Muscle of leg (tissue), 16 donors: ENCODE measurements at places on chromosomes 6 and 20. TPM values are rescaled to one million over a fixed set of nuclear protein-coding genes. Genes with fewer than 3 reads are reported as not detected.

Gene CCN2
- 16.0 TPM for total RNA-seq

Gene SIM1
- total RNA-seq = 2.4 TPM

Gene TGIF2
- total RNA-seq = 18.0 TPM

Gene COL19A1
- total RNA-seq = 4.8 TPM

Gene PHACTR3
- total RNA-seq = 7.0 TPM

- H3K27ac ChIP-seq = no peak overlapping the region
- no peak for DNase-seq
- no peak overlapping the region for H3K4me3 ChIP-seq
Measured at GRCh38 chr6:158564243-158565121, 4.6 kb downstream of the TMEM181 start.

DNA sequence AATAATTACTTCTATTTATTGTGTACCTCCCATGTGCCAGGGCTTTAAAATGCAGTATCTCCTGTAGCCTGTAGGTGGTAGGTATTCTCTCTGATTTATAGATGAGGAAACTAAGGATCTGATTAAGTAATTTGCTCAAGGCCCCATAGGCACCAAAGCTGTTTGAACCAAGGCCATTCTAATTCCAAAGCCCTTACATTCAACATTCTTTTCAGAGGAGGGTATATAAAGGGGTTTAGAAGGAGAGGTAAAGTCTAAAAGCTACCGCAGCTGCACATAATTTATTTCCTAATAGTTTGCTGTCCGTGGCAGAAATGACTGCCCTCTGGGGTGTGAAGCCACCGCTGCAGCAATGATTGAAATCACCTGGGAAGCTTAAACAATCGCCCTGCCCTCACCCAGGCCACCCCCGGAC is 95.0 kb upstream of the FAM8A1 start:
- DNase-seq = no peak
- no peak overlapping the region for H3K4me3 ChIP-seq
- H3K27me3 ChIP-seq = no peaks in the 10 kb centered on the region
- H3K36me3 ChIP-seq = peaks cover 14% of the 10 kb centered on the region
- H3K27ac ChIP-seq = no peak overlapping the region

DNA sequence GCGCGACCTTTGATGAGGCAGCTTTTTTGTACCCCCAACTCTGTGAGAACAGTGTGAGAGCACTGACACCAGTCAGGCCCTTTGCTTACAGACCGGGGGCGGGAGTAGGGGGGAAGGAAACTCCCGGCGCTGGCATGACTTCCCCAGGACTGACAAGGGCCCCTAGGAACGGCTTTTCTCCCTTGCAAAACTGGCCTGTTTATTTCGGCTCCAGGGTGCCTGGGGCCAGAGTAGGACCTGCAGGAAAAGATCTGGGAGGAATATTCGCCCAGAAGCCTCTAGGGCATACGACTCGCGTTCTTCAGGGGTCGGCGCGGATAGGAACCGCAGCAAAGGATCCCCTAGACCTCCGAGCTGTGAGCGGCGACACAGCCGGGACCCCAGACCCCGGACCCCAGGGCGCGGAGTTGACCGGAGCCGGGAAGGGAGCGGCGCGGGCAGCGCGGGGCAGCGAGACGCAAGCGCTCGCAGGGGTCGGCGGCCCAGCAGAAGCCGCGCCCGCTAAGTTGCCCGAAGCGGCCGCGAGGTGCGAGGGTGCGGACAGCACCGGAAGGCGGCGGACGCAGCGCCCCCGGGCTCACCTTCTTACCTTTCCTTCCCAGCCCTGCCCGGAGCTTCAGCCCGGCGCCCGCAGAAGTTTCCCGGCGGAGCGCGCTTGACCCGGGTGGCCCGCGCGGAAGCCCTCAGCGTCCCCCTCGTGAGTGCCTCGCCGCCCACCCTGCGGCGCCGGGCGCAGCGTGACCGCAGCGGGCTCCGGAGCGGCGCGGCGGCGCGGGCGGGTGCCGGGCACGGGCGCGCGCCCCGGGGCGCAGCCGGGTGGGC is at the start of gene POPDC3:
Gene POPDC3 (minus strand): TSS at position 771 of the 822 bp plus-strand sequence. CDS start 18,105 bp downstream, outside the sequence.
- peak within 1 kb of the TSS; percentile 93 for H3K27ac ChIP-seq
- peaks cover 2% of the 10 kb centered on the region for H3K4me1 ChIP-seq
- no peaks in the 10 kb centered on the region for H3K36me3 ChIP-seq
- peak; percentile 63 for DNase-seq
- peak within 1 kb of the TSS; percentile 55 for H3K4me3 ChIP-seq
- peaks cover 17% of the 10 kb centered on the region for H3K27me3 ChIP-seq

DNA sequence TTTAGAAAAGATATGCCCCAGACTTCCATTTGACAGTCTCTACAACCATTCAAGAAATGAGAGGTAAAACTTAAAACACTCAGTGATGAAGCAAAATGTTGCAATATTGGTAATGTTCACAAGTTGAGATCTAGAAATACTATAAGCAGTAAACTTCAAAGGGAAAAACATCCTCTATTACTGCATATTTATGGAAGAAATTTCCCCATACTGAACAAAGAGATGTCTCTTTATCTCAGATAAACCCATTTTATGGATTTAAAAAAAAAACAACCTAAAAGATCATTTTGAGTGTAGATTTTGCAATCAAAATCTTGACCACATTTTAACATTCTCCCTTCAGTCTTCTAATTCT is 177.8 kb upstream of the TAB2 start:
- no peaks in the 10 kb centered on the region for H3K27me3 ChIP-seq
- no peak for DNase-seq
- H3K36me3 ChIP-seq = no peaks in the 10 kb centered on the region
- H3K4me1 ChIP-seq = no peaks in the 10 kb centered on the region
- no peak overlapping the region for H3K27ac ChIP-seq
- H3K4me3 ChIP-seq = no peak overlapping the region

- DNase-seq = peak; percentile 48
- H3K4me3 ChIP-seq = no peak overlapping the region
- H3K27ac ChIP-seq = no peak overlapping the region
- no peaks in the 10 kb centered on the region for H3K27me3 ChIP-seq
- no peaks in the 10 kb centered on the region for H3K36me3 ChIP-seq
- peaks cover 9% of the 10 kb centered on the region for H3K4me1 ChIP-seq
Measured at GRCh38 chr20:37251825-37252477, 9.7 kb downstream of the GHRH start.

GRCh38 chr20:47768016-47768824 is 17.1 kb downstream of the SULF2 start:
- H3K36me3 ChIP-seq = no peaks in the 10 kb centered on the region
- H3K4me1 ChIP-seq = peaks cover 12% of the 10 kb centered on the region
- no peak for DNase-seq
- H3K27me3 ChIP-seq = peaks cover 16% of the 10 kb centered on the region

GRCh38 chr20:48470141-48470540 is 357.7 kb downstream of the PREX1 start:
- H3K4me1 ChIP-seq = peaks cover 4% of the 10 kb centered on the region
- no peak overlapping the region for H3K27ac ChIP-seq
- DNase-seq = no peak
- H3K4me3 ChIP-seq = no peak overlapping the region

DNA sequence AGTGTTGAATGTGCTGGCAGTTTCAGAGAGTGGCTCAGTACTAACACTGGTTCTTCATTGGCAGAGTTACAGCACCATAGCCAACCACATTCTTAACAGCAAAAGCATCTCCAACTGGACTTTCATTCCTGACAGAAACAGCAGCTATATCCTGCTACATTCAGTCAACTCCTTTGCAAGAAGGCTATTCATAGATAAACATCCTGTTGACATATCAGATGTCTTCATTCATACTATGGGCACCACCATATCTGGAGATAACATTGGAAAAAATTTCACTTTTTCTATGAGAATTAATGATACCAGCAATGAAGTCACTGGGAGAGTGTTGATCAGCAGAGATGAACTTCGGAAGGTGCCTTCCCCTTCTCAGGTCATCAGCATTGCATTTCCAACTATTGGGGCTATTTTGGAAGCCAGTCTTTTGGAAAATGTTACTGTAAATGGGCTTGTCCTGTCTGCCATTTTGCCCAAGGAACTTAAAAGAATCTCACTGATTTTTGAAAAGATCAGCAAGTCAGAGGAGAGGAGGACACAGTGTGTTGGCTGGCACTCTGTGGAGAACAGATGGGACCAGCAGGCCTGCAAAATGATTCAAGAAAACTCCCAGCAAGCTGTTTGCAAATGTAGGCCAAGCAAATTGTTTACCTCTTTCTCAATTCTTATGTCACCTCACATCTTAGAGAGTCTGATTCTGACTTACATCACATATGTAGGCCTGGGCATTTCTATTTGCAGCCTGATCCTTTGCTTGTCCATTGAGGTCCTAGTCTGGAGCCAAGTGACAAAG is 17.0 kb upstream of the ADGRF4 start:
- no peaks in the 10 kb centered on the region for H3K36me3 ChIP-seq
- no peak overlapping the region for H3K27ac ChIP-seq
- no peaks in the 10 kb centered on the region for H3K27me3 ChIP-seq
- no peak for DNase-seq
- no peak overlapping the region for H3K4me3 ChIP-seq
- H3K4me1 ChIP-seq = no peaks in the 10 kb centered on the region
